Left lung (tissue), 14 donors: ENCODE measurements at places on chromosomes 7 and 10. TPM values are rescaled to one million over a fixed set of nuclear protein-coding genes. Genes with fewer than 3 reads are reported as not detected.

DNA sequence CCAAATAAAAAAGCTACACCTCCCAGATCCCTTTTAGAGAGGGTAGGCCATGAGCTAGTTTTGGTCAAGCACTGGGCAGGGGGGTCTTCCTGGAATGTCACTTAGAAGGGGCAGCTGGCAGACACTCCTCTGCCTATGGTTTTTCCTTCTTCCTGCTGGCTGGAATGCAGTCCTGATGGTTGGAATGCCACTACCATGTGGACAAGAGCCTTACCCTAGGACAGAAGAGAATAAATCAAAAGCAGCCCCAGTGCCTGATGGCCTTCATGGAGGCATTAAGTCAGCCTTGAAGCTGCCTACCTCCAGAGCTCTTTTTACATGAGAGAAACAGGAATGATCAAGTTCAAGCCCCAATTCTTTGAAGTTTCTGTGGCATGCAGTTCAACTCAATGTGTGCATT, 43.5 kb upstream of the SORBS1 start:
- DNase-seq = no peak

GRCh38 chr7:108201766-108202165, 71.6 kb upstream of the LAMB4 start:
- DNase-seq = no peak

DNA sequence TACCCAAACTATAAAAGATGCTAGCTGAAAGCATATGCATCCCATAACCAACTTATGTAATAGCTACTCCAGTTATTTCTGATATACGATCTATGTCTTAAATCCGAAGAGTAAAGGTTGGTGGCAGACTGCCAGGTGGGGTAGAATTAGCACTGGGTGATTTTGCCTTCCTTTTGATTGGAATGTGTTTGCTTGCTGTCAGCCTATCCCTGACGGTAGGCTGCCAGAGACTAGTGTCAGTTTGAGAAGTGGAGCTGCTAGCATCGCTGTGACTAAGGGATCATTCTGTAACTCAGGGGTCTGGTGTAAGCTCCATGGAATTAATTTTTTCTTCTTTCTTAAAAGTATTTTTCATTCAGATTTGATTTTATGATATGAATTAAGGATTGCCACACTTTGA, 9.5 kb upstream of the SEM1 start:
- no peak for DNase-seq

- DNase-seq = no peak
Observed at GRCh38 chr7:157609516-157609915, 272.7 kb downstream of the DNAJB6 start.

DNA sequence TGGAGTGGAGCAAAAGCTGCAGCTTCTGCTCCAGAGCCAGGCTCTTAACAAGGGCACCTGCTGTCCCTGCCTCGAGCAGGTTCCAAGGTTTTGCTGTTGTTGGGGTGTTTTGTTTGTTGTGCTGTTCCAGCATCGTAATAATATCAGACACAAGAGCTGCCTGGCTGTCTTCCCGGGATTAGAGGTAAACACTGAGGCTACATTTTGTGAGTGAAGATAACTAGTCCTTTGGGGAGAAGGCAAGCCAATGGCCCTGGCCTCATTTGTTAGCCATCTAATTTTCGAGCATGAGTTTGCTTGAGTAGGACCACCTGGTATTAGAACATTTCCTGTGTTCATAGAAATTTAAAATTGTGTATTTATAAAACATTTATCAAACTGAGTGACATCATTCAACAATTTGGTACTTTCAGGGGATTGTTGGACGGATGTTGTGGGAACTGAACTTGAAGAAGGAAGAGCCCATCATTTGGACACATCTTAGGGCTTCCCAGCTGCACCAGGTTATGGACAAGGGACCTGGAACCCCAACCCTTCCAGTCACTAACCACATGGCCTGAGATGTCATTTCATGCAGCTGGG, 555.0 kb downstream of the TNS3 start:
- no peak for DNase-seq

GRCh38 chr7:38142736-38143135, 35.3 kb upstream of the STARD3NL start:
- no peak for DNase-seq

DNA sequence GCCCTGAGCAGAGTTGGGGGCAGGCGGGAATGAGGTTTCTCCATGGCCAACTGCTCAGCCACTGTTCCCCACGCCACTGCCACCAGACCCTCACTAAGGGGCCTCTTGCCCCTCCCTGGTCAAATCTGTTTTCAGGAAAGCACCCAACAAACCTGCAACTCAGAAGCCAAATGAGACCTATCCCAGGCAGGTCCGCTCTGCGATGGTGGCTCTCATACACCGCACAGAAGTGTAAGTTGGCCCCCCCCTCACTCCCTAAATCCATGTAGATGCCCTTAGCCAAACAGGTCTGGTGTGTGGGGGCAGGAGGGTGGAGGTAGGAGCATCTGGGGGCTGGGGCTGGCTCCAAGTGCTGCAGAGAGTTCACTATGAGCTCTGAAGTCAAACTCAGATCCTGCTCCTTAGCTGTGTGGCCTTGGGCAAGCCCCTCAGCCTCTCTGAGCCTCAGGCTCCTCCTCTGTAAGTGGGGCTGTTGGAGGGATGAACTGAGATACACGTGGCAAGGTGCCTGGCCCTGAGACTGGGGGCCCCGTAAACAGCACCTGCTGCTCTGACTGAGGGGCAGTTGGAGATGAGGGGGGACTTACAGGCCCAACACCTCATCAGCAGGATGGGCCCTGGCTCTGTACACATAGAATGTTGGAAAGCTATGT, 1.1 kb downstream of the MMRN2 start:
- no peak for DNase-seq

- DNase-seq = no peak
Observed at GRCh38 chr7:126778101-126778500, 474.6 kb downstream of the GRM8 start.

DNA sequence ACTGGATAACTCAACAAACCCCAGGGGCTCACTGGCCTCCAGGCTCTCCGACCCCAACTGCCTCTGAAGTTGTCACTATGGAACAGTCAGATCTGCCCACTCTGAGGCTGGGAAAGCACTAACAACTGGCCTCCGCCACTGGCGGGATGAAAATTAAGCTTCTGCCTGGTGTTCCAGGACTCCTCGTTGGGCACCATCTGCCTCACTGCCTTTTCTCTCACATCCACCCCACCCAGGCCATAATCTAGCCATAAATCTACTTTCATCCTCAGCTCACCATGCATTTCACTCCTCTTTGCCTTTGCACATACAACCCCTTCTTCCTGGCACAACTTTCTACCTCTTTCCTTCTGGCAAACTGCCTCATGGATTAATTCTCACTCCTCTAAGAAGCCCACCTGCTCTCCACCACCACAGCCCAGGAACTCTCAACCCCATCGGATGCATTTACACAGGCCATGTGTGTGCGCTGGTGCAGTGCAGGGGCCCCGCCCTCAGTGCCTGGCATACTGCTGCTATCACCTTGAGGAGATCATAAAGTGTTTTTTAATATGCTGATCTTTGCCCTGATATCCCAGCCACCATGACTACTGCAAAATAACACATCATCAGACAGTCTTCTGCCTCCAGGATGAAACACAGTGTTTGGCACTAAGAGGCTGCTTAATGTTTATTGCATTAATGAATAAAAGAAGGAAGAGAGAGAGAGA, 4.0 kb downstream of the CDHR1 start:
- DNase-seq = no peak

DNA sequence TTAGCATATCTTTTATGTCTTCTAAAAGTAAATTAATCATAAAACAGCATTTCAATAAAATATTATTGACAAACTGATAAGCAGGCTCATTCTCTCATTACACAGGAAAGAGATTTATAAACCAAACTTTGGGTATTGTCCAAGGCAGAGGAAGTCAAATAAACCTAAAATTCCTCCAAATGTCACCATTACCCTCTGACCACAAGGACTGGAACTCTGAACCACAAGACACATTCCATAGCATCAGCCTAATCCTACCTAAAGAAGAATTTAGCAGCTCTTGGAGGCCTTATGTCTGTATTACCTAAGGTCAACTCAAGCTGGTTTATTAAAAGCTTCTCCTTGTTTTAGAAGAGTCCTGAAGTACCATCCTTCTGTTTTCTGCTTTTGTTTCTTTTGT, 82.4 kb upstream of the SLC13A1 start:
- DNase-seq = no peak

DNA sequence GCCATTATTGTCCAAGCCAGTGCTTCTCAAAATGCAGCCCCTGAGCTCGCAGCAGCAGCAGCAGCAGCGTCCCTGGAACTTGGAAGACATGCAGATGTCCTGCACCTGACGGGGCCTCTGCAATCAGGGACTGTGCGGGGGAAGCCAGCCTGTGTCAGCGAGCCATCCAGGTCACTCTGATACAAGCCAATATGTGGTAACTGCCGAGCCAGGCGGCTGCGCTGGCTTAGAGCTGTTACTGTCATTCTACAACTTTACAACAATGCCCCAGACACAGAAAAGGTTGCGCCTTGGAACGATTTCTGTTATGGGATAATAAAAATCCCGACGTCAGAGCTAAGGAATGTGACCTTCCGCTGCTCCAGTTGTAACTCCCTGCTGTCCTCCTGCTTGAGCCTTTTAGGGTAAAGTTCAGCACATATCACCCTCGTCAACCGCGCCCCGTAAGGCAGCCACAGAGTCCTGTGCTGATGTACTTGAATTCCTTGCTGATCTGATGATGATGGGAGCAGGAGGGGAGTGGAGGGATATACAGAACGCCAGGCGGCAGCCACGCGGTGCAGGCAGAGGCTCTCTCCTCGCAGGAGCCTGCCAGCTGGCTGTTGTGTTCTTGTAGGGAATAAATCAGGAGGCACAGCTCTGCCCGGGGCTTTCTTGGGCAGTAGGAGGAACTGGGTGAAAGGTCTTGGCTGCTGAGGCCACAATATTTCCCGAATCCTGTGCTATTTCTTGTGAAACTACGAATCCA, 20.0 kb upstream of the CRYGN start:
- peak; percentile 82 for DNase-seq

DNA sequence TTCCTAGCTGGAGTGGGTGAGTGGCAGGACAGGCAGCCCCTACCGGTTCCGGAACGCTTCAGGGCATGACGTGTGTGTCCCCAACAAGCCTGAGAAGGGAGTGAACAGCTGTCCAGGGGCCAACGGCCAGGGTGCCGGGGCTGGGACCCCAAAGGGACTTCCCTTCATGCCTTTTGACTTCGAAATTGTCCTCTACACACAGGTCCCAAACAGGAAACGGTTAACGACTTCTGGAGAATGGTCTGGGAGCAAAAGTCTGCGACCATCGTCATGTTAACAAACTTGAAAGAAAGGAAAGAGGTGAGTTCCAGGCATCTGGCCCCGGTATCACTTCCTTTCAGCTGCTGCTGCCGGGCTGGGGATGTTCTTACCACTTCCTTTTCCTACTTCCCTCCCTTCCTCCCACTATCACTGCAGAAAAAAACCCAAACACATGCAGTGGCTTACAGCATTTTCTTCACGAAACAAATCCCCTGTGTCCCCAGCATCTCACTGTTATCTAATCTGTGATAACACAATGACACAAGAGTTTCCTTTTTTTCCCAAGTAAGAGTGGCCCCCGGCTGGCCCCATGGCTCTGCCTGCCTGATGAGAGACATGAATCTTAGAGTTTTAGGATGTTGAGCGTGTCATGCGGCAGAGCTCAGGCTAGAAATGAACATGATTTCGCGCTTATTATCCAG, 63.2 kb downstream of the MKI67 start:
- DNase-seq = no peak

DNA sequence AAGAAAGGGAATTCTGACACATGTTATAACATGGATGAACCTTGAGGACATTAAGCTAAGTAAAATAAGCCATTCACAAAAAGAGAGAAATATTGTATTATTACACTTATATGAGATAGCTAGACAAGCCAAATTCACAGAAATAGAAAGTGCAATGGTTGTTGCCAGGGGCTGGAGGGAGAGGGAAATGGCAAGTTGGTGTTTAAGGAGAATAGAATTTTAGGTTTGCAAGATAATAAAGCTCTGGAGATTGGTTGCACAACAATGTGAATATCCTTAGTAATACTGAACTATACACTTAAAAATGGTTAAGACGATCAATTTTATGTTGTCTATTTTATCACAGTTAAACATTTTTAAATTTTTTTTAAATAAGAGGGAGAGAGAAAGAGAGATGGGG, 25.0 kb upstream of the ADD3 start:
- no peak for DNase-seq

- no peak for DNase-seq
Observed at GRCh38 chr10:123096452-123096851, 39.3 kb upstream of the HMX3 start.

- no peak for DNase-seq
Observed at GRCh38 chr10:25222085-25222660, 47.4 kb downstream of the GPR158 start.

DNA sequence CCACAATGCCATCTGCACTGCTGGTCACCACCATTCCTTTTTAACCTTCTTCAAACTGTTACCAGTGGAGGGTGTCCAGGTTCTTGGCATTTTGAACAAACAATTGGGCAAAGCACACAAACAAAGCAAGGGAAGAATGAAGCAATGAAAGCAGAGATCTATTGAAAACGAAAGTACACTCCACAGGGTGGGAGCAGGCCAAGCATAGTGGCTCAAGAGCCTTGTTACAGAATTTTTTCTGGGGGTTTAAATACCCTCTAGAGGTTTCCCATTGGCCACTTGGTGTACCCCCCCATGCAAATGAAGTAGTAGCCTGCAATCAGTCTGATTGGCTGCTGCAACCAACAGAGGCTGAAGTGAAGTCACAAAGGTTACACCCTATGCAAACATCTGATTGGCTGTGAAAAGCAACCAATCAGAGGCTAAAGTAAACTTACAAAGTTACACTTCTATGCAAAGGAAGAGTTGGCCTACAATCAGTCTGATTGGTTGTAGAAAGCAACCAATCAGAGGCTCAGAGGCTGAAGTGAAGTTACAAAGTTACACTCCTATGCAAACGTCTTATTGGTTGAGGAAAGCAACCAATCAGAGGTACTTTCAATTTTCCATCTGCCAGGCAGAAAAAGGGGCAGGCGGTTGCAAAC, 103.2 kb upstream of the WAC start:
- no peak for DNase-seq

DNA sequence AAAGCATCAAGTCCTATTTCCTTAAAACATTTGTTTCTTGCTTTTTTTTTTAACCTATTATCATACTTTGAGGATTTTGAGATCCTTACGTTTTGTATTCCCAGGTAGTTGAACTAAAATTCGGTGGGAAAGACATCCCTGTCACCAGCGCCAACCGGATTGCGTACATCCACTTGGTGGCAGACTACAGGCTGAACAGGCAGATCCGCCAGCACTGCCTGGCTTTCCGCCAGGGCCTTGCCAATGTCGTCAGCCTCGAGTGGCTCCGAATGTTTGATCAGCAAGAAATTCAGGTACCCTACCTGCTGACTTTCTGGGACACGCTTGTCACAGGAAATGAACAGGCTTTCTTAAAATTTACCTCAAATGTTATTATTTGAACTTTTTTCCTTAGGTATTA, 83.0 kb upstream of the DNAJB6 start:
- peak; percentile 89 for DNase-seq

- DNase-seq = no peak
Observed at GRCh38 chr7:150823484-150824126, 23.0 kb downstream of the TMEM176A start.

Gene ATOH7
- polyA plus RNA-seq = 0.14 TPM

Gene AKR1C4
- not detected for polyA plus RNA-seq

Gene GCC1
- polyA plus RNA-seq = 13.9 TPM

Gene NPFFR1
- polyA plus RNA-seq = 0.60 TPM

Gene GIMAP2
- 19.1 TPM for polyA plus RNA-seq

Gene LANCL2
- polyA plus RNA-seq = 23.3 TPM
